Dermis blood vessel endothelial cell (primary cell): ENCODE measurements at places on chromosomes 12 and 14. TPM values are rescaled to one million over a fixed set of nuclear protein-coding genes. Genes with fewer than 3 reads are reported as not detected.

DNA sequence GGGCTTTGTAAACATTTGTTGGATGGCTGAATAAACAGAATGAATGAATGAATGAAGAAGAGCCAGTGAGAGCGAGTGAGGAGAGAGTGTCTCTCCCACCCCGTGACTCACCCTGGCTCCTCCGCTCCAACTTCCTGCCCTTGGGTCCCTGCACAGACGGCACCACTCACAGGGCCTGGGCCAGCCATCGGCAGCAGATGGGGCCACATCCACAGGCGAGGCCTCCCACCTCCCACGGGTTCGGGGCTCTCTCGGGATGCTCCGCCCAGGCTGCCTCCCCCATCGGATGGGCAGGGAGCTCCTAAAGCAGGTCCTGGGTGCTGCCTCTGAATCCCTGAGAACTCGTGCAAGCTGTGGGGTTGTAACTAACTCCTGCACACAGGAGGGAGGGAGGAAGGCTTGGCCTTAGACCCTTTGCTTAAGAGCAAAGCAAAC is 41.3 kb downstream of the CCNK start:
- DNase-seq, result peak; percentile 59

DNA sequence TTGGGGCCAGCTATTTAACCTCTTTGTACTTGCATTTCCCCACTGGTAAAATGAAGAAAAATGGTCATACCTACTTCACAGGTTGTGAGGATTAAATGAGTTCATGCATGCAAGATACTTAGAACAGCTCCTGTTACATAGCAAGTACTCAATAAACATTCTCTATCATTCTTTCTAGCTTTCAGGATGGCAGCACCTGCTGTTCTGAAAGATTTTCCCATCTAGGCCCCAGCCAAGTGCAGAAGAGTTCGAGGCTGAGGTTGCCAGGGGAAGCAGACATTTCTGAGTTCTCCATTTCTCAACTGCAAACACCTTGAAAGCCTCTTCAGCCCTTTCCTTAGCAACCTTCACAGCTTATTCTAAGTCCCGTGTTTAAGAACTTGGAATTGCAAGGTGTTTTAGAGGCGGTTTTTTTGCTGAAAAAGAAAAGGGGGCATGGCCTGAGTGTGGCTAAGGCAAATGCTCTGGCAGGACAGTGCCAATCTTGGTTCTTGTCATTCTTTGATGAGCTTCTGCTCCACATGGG is 73.0 kb upstream of the PRMT8 start:
- DNase-seq, result no peak

GRCh38 chr12:56590237-56590830 is 39.8 kb downstream of the BAZ2A start:
- peak; percentile 62 for DNase-seq

DNA sequence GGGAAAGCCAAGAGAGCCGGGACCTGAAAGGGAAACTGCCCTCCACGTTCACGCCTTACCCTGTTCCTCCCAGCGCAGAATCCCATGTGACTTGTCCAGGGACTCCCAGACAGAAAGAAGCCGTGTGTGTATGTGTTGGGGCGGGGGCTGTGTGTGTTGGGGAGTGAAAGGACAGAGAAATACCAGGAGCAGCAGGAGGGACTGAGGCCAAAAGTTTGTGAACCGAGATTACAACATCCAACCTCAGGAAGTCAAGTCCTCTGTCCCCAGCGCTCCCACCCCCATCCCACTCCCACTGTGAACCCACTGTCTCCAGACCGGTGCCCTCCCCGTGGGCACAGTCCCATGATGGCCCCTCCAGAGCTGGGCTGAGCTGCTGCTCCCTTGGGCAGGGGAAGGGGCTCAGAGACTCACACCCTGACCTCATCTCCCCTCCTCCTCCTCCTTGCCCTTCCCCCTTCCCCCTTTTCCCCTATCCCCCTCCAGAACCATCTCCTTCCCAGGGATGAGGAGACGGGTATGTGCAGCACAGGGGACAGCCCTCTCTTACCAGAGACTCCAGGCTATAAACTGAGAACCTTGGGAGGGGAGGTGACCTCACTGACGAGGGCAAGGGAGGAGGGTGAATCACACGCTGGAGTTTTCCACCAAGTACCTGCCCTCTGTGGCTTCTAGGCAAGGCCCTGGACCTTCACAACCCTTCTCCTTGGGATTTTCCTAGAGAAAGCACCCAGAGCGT is at the start of gene SLC6A12:
Gene SLC6A12 (minus strand): TSS at position 155 of the 739 bp plus-strand sequence. CDS start 4,171 bp downstream, outside the sequence.
- no peak for DNase-seq

The NUP37 gene
- 45.4 and 80.8 TPM in 2 replicates for total RNA-seq

- DNase-seq, result no peak
Measured at GRCh38 chr14:30737916-30738315, 115.8 kb downstream of the SCFD1 start.

DNA sequence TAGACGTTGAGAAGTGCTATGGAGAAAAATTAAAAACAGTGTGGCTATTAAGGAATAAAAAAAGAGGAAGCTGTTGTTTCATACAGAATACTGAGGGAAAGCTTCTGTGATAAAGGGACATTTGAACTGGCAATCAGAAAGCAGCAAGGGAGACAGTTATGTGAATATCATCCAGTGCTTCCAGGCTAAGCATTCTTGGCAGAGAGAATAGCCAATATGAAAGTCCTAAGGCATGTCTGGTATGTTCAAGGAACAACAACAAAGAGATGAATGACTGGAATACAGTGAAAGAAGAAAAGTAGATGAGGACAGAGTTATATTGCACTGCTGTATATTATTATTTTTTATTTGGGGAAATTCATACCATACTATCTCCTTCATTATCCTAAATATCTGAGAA is 23.9 kb downstream of the SCAF11 start:
- peak; percentile 59 for DNase-seq

The STXBP6 gene
- total RNA-seq, result 4.9 and 18.9 TPM in 2 replicates

- DNase-seq, result no peak
Measured at GRCh38 chr12:95520816-95521215, 30.5 kb downstream of the USP44 start.

DNA sequence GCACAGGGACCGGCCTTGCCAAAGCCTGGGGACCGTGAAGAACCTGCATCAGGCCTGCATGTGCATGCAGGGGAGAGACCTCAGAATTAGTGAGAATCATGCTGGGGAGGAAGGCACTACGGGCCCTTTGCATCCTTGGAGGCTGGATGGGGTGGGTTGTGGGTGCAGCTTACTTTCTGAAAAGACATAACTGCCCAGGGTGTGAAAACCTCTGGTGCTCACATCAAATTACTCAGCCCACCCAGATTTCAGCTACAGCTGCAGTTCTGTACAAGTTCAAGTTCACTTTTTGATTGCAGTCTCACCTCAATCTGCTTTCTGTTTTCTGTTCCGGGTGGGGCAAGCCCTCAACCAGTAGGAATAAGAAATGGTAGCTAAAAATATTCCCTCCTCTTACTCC is 130.6 kb downstream of the SLC15A4 start:
- DNase-seq, result no peak

GRCh38 chr14:83960832-83961512 is 1569.0 kb upstream of the FLRT2 start:
- DNase-seq, result no peak

- peak; percentile 81 for DNase-seq
Measured at GRCh38 chr14:67680121-67680602, 5.7 kb upstream of the VTI1B start.

- DNase-seq, result no peak
Measured at GRCh38 chr12:52976574-52977071, 27.7 kb downstream of the KRT18 start.

The CFL2 gene
- 44.9 and 135 TPM in 2 replicates for total RNA-seq

The CCDC184 gene
- 0.05 TPM in 1 of 2 replicates, not detected in the other for total RNA-seq

GRCh38 chr14:22994762-22995275 is 12.5 kb upstream of the AJUBA start:
- DNase-seq, result peak; percentile 69

DNA sequence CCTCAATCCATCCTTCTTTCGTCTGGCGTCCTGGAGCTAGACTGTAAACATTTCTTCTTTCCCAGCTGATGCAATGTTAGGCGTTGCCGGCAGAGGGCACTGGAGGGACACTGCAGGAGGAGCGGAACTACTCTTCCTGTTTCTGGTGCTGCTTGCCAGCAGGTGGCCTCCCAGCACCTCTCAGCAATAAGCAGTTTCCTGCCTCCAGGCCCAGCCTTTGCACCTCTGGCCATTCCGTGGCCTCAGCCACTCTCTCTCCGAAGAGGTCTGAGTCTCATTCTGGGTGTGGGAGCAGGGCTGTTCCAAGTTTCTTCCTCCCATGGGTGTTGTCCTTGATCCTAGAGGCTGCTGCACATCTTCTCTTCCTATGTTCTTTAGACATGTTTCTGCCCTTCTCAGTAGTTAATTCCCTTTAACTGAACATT is 7.5 kb upstream of the ASPG start:
- peak; percentile 89 for DNase-seq

DNA sequence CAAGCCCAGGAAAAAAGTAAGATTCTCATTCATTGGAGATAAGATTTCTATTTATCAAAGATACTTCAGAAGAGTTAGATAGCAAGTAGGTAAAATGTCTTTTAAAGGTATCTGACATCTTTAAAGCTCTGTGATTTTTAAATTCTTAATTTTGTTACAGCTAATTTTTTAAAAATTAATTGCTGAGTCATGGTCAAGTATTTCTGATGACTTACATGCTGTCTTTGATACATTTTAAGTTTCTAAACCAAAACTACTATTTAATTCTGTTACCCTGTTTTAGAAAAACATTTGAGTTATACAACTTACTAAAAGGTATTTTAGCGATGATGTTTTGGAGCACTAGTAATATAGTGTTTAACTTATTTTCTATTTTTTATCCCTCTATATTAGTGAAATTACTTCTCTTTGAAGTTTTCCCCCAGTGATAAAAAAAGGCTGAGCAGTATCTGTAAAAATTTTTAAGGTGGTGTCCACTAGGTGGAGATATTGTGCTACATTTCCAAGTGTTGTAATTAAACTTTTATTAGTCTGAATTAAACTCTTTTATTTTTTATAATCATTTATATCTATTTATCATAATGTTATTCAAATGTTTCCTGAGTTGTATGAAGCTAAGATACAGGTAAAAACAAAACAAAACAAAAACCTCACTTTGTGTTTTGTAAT is 11.5 kb downstream of the ALG10 start:
- DNase-seq, result peak; percentile 61
